HuH-7.5 (cell line): ENCODE measurements at places on chromosomes 1 and 21.

GRCh38 chr1:198201956-198202784, 45.4 kb downstream of the NEK7 start:
- no peak for DNase-seq

GRCh38 chr1:23303524-23303923, 40.6 kb downstream of the HNRNPR start:
- no peak for DNase-seq

- DNase-seq: no peak
These were observed 78.4 kb upstream of the DNAJC6 start for GRCh38 chr1:65230731-65231481.

GRCh38 chr1:225768662-225769426, 8.8 kb upstream of the SRP9 start:
- peak; percentile 59 for DNase-seq

GRCh38 chr1:48055876-48056764, 58.9 kb upstream of the TRABD2B start:
- DNase-seq: no peak

DNA sequence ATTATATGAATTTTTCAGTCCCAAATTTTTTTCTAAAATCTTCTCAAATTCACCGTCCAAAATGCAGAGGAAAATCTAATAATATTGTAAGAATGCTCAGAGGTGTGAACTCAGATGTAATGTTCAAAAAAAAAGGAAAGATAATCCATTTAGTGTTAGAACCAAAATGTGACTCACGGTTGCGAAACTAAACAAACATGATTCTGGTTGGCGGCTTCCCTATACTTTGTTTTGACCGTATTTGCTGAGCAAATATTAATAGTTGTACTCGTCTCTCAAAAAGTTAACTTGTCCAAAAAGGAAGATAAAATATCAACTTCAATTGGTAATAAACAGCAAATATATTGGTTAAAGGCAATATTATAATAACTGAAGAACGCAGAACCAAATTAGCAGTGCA, 34.4 kb downstream of the ZSWIM5 start:
- DNase-seq: peak; percentile 31

DNA sequence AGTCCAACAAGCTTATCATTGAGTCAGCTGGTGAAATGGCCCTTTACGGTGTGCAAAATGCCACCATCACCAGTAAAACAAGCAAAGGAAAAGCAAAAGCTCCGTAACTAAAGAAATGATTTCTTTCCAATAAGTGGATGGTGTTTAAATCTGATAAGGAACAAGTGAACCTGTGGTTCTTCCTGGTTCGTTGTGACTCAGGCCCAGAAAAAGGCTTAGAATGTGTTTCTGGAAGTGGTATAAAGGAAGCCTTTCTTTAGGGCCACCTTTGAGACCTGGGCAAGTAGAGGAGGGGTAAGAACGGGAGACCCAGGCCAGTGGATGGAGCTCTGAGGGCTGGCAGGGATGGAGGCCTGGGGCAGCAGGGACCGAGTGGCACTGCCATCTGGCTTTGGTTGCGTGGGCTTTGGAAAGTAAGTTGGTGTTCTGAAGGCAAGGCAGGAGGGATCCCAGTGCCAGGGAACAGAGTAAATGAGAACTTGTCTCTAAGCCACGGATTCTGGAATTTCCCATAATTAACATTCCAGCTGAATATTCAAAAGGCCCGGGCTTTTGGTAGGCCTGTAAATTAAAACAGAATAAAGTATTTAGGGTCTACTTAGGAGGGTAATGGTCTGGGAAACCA, 87.9 kb upstream of the LMO4 start:
- no peak for DNase-seq

DNA sequence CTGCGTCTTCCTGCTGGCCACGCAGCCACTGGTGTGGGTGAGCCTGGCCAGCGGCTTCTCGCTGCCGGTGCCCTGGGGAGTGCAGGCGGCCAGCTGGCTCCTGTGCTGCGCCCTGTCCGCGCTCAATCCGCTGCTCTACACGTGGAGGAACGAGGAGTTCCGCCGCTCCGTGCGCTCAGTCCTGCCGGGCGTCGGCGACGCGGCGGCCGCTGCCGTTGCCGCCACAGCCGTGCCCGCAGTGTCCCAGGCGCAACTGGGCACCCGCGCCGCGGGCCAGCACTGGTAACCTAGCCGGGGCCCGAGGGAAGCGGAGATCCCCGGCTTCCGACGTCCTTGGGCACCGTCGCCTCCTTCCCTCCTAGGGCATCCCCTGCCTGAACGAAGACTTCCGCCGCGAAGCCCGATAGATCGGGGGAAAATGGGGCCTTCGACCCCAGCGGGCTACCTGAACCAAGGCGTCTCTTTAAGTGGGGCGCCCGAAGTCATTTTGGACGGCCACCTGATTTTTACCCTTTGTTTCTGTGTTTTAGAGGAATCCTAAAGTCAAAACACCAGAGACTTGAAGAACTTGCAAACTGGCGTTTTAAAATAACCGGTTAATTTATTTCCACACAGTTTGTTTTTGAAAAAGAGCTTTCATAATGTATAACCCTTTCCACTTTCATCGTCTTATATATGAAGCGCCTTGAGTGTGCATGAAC, 2.0 kb downstream of the GPR88 start:
- no peak for DNase-seq

GRCh38 chr1:8731162-8731561, 86.3 kb downstream of the RERE start:
- DNase-seq: no peak

- no peak for DNase-seq
These were observed 32.7 kb upstream of the TMEM125 start for GRCh38 chr1:43237121-43237520.

DNA sequence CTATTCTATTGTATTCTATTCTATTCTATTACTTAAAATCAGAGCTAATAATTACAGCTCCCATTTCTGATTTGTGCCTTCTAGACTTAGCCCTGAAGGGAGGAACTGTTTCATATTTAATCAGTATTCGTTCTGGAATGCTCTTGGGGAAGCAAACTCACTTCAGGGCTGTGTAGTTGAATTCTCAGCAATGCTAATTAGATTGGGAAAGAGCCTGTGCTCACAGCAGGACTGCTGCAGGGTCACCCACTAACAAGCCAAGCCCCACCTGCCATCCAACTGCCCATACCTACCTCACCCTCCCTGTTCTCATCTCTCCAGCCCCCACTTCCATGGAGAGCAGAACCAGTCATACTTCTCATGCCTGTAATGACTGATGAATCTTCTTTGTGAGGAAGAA, 464.2 kb downstream of the PTPRU start:
- DNase-seq: no peak

DNA sequence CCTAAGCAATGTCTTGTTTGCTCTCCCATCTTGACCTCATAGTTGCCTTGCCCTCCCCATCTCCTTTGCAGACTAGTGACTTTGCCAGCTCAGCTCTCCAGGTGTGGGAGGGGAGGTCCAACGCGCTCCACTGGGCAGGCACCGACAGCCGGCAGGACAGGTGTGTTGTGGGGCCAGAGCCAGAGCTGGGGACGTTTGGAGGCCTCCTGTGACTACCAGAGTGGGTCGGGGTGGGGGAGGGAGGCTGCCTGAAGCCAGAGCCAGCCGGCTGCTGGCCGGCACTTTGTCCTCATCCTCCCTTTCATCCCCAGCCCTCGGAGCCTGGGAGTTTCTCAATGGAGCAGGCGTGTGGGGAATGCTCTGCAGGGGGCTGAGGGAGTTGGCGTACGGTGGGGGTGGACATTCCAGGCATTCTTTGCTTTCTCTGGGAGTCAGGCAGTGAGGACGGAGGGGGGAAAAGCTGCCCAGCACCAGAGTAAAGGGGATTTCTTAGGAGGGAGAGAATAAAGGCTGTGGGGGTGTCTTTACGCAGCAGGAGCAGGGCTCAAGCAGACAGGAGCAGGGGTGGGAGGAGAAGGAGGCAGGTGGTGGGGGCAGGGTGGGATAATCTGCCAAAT, 20.2 kb downstream of the NUAK2 start:
- peak; percentile 74 for DNase-seq

GRCh38 chr1:6658359-6659060, 33.8 kb downstream of the THAP3 start:
- no peak for DNase-seq

DNA sequence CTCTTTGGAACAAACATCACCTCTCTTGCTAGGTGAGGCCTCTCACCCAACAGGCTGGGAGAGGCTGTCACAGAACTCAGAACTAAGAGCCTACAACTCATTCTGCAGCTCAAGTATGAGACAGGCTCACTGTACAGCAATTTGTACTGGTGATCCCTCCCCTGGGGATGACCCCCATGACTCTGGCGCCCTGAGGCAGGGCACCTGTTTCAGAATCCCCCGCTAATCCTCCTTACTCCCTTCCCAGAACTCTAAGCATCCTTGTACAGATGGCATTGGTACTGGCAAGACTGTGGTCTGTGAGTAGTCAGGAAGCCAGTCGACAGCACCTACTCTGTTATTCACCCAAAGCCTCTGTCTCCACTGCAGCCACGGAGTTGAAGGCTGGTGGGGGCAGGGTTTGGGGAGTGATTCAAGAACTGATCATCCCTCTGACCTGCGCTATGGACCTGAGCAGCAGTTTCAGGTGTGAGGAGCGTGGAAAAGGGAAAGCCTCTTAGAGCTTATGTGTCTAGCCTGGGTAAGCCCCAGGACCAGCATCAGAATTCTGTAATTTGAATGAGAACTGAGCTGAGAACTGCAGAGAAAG, 655.5 kb downstream of the KIF26B start:
- DNase-seq: no peak

DNA sequence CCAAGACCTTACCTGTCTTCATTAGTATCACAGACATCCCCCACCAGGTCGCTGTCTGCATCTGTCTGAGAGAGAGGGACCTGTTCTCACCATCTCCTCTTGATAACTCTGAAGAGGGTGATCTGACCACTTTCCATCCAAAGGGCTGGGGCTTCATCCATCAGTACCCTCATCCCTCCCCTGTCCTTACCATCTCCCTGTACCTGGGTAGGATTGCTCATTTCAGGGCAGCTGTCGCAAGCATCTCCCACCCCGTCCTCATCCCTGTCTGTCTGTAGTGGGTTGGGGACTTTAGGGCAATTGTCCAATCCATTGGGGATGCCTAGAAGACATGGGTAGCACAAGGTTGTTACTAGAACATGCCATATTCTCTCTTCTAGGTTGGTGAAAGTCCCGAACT, 7.9 kb downstream of the THBS3 start:
- peak; percentile 2 for DNase-seq

DNA sequence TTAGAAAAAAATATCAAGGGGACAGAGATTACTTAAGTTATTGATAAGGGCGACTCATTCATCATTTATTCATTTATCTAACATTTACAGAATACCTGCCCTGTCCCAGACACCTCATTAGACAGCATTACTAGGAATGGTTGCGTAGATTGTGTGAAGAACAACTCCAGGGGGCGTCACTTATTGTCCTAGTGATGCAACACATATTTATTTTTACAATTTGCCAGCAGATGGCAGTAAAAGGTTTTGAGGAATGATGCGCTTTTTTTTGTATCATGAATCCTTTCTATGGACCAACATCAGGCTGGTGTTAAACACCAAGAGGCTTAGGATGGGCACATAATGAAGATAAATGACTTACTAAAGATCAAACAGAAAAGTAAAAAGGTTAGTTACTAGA, 5.5 kb downstream of the NCAM2 start:
- DNase-seq: no peak

DNA sequence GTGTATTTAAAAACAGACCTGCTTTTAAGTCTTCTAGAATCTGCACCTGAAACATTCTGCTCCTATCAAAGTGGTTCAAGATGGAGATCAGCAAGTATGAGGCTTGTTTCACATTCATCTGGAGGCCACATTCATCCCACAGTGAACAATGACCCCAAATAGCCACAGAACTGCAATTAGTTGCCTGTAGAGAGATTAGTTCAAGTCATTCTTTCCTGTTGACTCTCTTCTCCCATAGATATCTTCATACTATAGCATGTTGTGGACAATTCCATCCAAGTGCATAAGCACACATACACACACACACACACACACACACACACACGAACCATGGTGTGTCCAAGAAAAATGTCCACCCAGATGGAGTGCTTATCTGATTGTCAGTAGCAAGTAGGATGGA, 101.7 kb upstream of the FGGY start:
- no peak for DNase-seq

DNA sequence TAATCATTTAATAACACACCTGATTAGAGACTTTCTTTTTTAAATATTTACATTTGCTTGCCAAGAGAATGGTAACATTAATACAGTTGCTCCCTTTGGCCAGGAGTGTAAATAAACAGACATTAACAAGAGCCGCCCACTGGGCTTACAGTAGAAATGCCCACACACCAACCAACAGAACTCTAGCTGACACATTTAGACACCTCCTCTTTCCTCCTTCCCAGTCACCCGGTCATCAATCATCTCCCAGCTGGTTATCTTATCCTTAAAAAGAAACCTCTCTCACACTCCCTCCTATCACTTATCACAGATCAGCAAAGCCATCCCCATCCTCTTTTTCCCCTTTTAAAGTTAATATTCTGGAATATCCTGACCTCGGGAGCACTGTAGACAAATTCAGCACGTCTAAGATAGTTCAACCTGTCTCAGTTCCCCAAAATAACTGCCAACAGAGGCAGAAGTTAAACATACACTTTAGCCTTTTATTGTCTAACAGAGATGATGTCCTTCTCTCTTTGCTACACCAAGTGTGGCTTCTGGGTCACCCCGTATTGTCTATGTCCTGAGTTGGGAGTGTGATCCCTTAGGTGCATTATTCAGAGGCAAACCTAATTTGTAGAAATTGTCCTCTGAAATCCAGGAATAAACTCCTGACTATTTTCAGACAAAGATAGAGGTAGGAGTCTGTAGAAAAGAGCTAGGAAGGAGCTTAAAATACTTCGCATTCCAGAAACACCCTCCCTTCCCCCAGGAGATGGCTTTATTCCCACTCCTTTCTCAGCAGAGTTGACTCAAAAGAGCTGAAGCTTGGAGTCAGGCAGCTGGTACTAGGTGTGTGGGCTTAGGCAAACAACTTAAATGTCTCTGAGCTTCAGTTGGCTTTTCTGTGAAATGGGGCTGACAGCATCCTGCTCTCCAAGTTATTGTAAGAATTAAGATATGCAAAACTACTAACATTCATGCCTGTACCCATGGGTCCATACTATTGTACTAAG, 8.8 kb downstream of the MYCL start:
- no peak for DNase-seq

- no peak for DNase-seq
These were observed 83.6 kb downstream of the ST6GALNAC3 start for GRCh38 chr1:76158126-76158525.

GRCh38 chr1:14598498-14599182, at the start of gene KAZN:
TSS of gene KAZN (plus strand) at chr1:14598685.
- DNase-seq: no peak

DNA sequence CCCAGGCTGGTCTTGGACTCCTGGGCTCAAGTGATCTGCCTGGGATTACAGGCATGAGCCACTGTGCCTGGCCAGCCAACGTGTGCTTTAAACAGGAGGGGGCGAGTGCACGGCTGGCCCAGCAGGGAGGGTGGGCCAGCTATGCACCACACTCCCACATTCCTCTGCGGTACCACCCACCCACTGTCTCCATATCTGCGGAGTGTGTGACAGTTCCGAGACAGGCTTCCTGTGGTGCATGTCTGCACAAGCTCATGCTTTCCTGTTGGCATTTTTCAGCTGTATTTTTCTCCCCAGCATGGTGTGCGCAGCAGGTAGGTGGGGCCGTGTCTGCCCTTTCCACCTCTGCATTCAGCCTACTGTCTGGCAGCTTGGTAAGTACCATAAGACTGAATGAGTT, 183.3 kb downstream of the AJAP1 start:
- DNase-seq: no peak
